ENCODE measurements at places on chromosomes 6 and 20.
A peak's percentile ranks its signal among the peaks of the same experiment; 100 is the strongest.

- DNase-seq = no peak
Measured at GRCh38 chr20:17848249-17849048, 120.1 kb downstream of the SNX5 start.

DNA sequence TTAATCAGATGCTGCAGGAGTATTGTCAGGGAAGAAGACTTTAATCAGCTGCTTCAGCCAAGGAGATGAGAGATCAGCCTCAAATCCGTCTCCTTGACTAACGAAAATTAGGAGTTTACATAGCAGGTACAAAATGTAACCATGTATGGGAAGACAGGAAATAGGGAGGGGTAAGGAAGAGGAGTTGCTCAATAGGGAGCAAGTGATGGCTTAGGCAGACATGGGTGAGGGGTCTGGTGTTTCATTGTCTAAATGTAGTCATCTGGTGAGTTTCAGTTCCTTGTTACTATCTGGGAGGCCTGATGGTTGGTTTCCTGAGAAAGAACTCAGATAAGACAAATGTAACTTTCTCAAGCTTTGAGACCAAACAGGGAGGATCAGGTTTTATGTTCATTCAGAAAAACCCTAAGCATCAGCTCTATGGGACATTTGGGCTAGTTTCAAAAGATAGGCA, 217.3 kb upstream of the SULF2 start:
- no peak for DNase-seq

- DNase-seq = no peak
Measured at GRCh38 chr20:11912659-11913415, 4.9 kb upstream of the BTBD3 start.

GRCh38 chr6:138659998-138660397, 113.6 kb upstream of the CCDC28A start:
- no peak for DNase-seq

GRCh38 chr6:151911401-151911800, 103.9 kb downstream of the ESR1 start:
- DNase-seq = no peak

GRCh38 chr20:14696478-14696877, 359.1 kb upstream of the FLRT3 start:
- no peak for DNase-seq

GRCh38 chr6:37149745-37150144, 20.2 kb upstream of the PIM1 start:
- no peak for DNase-seq

DNA sequence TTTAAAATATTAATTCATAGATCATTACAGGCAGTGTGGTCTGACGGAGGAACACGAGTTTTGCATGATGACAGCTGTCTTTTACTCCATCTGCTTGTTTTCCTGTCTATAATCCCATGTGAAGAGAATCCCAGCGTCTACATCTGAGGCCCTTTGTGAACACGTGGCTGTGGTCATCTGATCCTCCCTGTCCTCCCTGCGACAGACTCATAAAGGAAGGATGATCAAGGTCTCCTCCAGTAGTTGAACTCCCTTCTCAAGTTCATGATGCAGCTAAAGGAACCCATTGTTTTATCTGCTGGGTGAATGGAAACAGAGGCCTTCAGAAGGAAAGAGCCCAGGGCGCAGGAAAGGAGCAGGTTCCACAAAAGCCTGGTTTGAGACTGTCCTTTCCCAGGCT, 435.8 kb upstream of the JARID2 start:
- peak; percentile 48 for DNase-seq

GRCh38 chr6:21333715-21334114, 259.8 kb upstream of the SOX4 start:
- no peak for DNase-seq

DNA sequence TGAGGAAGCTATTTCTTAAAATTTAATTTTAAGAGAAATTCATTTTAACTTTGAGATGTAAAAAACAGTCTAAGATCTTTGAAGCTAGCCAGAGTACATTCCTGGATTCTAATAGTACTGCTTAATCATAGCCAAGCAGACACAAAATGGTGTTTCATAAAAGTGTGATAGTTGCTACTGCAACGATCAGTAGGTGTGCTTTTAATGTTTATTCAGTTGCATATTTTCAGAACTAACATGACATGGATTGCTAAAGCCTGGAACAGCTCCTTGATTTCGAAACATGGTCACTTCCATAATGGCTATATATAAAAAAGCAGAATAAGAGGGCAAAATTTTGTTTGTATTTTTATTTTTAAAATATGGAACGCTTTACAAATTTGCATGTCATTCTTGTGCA, 35.5 kb downstream of the SESN1 start:
- DNase-seq = no peak

DNA sequence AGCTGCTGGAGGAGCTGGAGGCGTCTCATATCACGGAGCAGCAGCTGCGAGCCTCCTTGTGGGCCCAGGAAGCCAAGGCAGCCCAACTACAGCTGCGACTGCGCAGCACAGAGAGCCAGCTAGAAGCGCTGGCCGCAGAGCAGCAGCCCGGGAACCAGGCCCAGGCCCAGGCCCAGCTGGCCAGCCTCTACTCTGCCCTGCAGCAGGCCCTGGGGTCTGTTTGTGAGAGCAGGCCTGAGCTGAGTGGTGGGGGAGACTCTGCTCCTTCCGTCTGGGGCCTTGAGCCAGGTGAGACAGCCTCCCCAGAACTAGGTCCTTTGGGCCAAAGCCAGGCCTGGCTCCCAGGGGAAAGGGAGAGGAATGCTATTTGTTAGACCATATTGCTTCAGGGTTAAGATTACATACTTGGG, 31.7 kb downstream of the C20orf173 start:
- DNase-seq = peak; percentile 88

GRCh38 chr20:18421608-18422007, 45.2 kb downstream of the DZANK1 start:
- DNase-seq = no peak

- no peak for DNase-seq
Measured at GRCh38 chr6:46914279-46914810, 7.4 kb downstream of the ADGRF5 start.

- DNase-seq = peak; percentile 93
Measured at GRCh38 chr20:35972462-35972861, 4.1 kb downstream of the CNBD2 start.

DNA sequence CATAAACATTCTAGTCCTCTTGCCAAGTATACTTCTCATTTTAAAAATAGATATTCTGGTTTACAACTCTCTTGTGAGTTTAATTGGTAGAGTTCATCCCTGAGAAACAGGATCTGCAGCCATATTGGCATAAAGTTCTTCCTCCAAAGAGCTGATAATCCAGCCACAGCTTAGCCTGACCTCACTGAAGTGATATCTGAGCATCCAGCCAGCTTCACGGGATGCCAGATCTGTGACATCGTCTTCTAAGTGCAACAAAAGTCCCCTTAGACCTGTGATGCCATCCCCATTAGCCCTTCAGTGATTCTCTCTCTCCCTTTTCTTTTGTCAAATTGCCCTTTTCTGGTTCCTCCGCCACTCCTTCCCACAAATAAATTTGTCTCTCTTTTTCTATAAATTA, 180.6 kb upstream of the STXBP5 start:
- DNase-seq = peak; percentile 60

GRCh38 chr20:46040902-46041535, 12.0 kb downstream of the SLC12A5 start:
- DNase-seq = peak; percentile 89

DNA sequence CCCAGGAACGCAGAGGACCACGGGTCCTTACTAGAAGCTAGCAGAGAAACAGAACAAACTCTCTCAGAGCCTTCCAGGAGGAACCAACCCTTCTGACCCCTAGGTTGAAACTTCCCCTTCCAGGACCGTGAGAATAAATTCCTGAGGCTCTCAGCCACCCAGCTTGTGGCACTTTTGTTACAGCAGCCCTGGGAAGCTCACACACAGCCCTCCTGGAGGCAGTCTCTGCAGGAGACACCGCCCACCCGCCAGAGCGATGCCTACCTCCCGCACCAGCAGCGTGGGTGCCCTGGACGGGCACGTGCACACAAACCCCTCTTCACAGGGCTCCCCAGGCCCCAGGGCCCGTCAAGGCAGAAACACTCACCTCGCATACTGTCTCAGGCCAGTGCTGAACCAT, 4.2 kb downstream of the RNASET2 start:
- no peak for DNase-seq

DNA sequence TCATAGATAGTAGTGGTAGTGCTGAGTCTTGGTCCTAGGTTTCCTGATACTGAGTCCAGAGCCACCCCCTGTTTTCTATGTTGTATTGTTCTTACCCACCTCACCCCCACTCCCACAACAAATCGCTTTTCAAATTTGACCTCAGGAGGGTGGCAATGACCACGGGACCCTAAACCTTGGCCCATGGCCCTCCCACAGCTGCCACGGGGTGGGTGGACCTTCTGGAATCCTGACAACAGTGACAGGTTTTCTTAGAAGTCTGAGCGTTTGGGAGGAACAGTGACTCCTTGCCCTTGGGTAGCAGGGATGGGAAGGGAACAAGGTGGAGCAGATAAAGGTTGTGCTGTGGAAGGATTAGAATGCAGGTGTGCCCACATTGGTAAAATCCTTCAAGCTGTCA, 36.9 kb downstream of the TGM3 start:
- no peak for DNase-seq

DNA sequence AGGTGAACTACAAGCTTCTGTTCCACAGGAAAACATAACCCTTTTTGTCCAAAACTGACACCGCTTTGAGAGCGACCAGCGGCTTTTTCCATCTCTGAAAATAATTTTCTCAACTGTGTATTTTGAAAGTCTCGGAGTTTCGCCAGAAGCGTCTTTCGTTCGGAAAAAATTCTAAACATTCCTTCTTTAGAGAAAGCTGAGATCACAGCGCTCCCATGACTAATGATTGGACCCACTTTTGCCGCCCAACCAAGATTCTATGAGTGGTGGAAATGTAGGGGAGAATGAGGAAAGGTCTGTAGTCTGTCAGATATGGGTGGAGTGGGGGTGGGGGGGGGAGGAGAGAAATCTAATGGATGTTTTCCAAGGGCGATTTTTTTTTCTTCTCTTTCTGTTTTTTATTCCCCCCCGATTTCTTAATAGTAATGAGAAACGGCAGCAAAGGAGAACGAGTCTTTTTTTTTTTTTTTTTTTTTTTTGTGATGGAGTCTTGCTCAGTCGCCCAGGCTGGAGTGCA, 189.3 kb downstream of the TRIM27 start:
- no peak for DNase-seq

DNA sequence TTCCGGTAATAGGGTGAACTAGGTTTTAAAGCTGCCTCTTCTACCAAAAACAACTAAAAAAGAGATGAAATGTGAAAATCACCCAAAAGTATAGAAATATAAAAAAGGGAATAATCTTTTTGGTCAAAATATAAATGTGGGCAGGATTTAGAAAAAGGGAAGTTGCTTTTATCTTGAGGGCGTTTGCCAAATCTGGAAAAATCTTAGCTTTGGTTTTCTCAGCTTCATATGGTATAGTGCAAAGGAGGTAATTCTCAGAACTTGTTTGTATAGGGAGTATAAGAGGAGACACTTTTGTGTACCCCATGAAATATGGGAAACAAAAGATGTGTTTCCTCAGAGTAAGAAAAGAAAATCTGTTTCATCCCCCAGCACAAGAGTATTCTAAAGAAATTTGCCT, 54.2 kb upstream of the TRIM26 start:
- no peak for DNase-seq

DNA sequence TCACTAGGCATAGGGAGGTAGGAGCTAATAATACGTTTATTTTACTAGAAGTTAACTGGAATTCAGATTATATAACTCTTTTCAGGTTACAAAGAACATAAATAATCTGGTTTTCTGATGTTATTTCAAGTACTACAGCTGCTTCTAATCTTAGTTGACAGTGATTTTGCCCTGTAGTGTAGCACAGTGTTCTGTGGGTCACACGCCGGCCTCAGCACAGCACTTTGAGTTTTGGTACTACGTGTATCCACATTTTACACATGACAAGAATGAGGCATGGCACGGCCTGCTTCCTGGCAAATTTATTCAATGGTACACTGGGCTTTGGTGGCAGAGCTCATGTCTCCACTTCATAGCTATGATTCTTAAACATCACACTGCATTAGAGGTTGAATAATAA, 1.1 kb downstream of the HFE start:
- no peak for DNase-seq

- no peak for DNase-seq
Measured at GRCh38 chr20:25050082-25050481, 7.9 kb downstream of the ACSS1 start.

GRCh38 chr20:63128956-63129355, 87.0 kb downstream of the YTHDF1 start:
- DNase-seq = no peak

- DNase-seq = no peak
Measured at GRCh38 chr20:37700301-37700700, 6.5 kb downstream of the CTNNBL1 start.

DNA sequence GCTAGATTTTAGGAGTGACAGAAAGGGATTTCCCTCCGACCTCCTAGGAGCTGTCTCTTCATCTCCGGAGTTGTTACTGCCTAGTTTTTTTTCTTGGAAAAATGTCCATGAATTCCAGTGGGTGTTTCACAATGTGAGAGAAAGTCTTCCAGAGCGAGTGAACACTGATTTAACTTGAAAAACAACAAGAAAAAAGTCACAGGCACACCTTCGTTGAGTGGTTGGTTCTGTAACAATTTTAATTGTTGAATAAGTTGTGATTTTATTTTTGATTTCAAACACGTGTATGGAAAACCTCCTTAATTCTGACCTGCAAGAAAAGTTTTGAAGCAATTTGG, 2.9 kb downstream of the TFAP2C start:
- DNase-seq = no peak

- DNase-seq = no peak
Measured at GRCh38 chr20:62792940-62793756, 3.1 kb upstream of the MRGBP start.

GRCh38 chr20:14902432-14903089, 565.1 kb upstream of the FLRT3 start:
- DNase-seq = no peak

DNA sequence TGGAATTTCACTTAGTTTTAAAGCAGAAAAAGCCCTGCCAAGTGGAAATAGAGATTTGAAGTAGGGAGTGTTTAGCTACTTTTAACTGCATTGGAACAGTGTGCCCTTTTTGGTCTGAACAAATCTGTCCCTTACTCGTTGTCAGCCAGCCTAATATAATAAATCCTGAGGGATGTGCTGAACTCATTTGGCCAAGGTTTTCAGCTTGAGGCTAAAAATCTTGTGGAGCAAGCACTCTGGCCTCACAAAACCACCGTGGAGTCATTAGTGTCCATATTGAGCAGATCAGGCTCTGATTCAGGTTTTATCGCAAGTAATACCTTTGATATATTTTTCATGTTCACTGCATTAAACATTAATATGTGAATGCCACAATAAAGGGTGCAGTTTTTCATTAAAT, 383.5 kb downstream of the FRK start:
- no peak for DNase-seq
